Activated CD8-positive, alpha-beta memory T cell treated with anti-CD3 and anti-CD28 coated beads, Interleukin-2, amount 50 U/mL, for 4 hours (primary cell): ENCODE measurements at places on chromosomes 11 and 22.

DNA sequence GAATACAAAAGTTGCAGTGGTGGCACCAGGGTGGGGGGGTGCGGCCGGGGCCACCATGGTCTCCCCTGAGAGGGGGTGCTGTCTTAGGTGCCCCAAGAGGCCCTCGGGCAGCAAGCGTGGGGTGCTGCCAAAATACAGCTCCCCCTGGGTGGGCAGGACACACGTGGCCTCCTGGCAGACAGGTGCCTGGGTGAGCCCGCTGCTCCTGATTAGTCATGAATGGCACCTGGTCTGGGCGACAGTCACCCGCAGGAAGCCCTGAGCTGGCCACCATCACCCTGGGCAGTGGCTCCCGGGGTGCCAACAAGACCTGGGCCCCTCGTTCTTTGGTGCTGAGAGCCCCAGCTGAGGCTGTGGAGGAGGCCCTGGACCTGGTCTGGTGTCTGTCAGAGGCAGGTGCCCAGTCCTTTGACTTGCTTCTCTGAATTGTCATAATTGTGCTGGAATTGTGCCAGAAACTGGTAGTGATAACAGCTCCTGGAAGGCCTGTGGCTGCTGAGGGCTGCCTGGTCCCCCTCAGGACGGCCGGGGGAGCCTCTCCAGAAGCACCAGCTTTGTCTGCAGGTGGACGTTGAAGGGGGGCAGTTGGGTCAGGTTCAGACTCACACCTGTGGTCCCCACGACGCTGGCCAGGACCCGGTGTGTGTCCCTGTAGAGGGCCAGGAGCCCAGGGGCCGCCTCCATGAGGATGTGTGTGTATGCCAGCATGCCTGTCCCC lies 14.8 kb downstream of the ALG12 start:
- DNase-seq, result no peak

DNA sequence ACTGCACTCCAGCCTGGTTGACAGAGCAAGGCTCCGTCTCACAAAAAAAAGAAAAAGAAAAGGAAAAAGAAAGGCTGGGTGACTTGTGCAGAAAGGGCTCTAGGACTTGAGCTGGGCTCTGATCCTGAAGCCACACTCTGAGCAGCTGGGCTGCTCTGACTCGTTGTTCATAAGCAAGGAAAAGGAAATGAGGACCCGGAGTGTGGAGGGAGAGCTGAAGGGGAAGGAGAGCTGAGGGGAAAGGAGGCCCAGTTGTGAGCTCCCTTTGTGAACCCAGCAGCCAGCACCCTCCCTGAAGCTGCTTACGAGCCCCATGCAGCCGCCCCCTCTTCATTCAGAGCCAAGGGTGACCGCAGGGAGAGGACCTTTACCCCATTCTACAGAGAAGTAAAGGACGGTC lies 12.3 kb upstream of the SH3BP1 start:
- no peak for DNase-seq

GRCh38 chr11:95908826-95909225 lies 15.1 kb downstream of the MTMR2 start:
- no peak for DNase-seq

GRCh38 chr11:58691675-58692074 lies 40.1 kb downstream of the GLYAT start:
- DNase-seq, result no peak

DNA sequence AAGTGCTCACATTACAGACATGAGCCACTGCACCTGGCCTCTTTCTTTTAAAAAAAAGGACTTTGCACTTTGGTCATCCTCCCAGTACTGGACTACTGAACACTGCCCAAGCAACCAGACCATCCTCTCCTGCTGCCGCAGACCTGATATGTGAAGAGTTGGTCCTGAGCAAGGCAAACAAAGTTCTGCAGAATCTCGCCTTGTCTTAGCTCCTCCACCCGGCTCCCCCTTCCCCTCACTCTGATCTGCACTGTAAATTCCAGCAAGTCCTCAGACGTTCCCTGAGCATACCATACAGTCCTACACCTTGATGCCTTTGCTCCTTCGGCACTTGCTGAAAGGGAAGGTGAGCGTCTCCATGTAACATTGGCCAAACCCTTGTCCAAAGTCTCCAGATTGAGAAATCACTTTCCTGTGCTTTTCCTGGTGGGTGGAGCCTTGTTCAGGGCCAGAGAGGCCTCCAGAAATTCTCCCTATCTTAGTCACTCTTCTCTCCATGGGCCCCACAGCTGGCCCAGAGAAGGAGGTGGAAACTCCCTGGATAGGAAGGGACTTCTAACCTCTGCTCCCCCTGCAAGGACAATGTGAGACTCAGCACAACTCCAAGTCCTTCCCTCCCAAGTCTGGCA lies 47.0 kb upstream of the TIMP3 start:
- no peak for DNase-seq

- DNase-seq, result no peak
These were observed 22.4 kb upstream of the C11orf96 start for GRCh38 chr11:43919852-43920597.

DNA sequence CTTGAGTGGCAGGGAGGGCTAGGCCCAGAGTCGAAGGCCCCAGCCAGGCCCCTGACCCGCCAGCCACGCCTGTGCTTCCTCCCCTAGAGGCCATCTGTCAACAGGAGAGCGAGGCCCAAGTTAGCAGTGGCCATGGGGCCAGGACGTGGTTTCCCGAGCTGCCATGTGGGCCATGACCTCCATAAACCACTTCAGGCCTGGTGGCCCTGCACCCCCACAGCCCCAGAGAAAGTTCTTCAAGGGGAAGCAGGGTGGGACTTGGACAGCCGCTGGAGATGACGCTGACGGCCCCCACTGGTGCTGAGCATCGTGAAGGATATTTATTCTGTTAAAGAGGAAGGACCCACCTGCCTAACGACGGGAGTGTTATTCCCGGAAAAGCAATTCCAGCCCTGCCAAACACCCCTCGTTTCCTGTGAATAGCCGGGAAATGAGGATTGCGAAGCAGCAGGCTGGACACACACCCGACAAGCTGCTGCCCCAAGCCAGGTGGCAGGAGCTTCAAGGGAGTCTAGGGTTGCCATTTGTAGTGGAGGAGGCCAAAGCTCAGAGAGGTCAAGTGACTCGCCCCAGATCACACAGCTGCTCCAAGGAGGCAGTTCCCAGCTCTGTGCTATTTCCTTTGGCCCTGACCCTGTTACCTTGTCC lies 12.8 kb downstream of the PRR5 start:
- no peak for DNase-seq

GRCh38 chr11:13193613-13194012 lies 84.0 kb upstream of the BMAL1 start:
- DNase-seq, result no peak
